ENCODE measurements at places on chromosomes 5 and 9.

- DNase-seq = no peak
Measured at GRCh38 chr9:35490910-35491465, 1.1 kb downstream of the RUSC2 start.

DNA sequence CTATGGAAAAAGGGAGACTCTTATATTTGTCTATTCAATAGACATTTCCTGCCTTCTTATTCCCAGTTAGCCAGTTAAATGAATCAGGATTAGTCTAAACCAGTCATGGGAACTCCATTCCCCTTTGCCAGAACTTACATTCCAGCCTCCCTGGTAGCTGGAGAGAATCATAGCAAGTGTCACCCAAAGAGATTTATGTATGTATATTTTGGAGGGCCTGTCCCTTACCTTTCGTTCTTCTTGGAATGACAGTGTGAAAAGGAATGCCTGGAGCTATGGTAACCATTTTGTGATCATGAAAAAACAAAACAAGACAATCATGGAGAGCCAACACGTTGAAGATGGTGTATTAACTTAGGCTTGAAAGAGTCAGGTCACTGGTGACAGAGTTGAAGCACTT lies 627.7 kb downstream of the CCDC171 start:
- no peak for DNase-seq

GRCh38 chr5:139660923-139661814 lies 13.0 kb downstream of the CXXC5 start:
- no peak for DNase-seq

GRCh38 chr5:16615741-16616535 lies 859 bp downstream of the RETREG1 start:
- DNase-seq = no peak

DNA sequence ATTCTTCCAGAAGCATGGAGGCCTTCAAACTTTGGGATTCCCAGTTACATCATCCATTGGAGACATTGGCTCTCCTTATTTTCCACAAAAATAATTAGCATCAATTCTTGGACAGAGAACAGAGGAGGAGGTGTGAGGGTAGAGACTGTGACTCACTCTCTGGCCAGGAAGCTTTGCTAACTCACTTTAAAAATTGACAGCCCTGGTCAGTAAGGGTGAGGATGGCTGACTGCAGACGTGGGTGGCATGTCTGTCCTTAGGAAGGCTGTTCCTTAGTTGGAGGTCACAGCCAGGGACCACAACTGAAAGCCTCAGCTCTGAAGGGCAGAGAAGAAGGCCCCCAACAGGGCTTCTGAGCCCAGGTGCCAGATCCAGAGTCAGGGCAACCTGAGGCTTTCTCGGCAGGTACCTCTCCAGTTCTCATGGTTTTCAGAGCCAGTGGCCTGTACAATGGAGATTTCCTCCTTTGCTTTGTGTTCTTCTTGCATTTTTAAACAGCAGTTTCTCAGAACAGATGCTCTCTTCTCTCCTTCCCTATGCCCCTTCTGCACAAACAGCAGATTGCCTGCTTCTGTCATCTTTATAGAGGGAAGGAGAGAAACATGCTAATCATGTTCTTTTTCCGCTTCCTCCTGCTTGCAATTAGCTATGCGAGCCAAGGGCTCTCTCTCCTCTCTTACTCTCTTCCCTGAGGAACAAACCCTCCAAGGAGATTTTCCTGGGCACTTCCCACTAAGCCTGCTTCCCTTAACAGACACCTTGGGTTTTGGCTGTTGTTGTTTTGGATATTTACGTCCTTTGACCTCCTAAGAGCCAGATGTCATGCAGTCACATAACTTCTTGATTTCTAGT lies 92.5 kb upstream of the ZNF366 start:
- no peak for DNase-seq

DNA sequence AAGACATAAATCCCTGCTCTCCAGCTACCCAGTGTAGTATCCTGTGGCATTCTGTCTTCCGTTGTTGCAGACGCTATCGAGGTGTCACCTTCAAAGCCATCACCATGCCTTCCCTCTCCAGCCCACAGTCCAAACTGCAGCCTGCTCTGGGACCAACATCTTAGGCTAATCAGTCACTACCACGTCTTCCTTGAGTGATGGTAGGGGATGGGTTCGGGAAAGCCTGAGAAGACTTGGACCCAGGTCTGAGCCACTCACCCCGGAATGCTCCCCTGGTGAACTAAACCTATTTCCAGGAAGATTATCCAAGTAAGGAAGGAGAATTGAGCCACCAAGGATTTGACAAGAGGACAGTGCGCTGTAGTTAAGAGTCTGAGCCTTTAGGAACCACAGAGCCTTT lies 52.9 kb upstream of the IRX1 start:
- DNase-seq = no peak

GRCh38 chr5:150589862-150590601 lies 50.4 kb upstream of the SYNPO start:
- DNase-seq = no peak

DNA sequence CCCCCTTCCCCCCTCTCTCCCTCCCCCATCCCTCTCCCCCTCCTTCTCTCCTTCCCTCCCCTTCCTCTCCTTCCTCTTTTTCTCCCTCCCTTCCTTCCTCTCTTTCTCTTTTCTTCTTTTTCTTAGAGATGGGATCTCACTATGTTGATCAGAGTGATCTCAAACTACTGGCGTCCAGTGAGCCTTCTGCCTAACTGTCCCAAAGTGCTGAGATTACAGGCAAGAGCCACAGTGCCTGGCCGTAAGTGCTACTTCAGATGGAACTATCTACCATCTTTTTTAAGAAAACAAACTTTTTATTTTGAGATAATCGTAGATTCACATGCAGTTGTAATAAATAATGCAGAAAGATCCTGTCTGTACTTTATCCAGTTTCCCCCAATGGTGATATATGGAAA lies 6.3 kb downstream of the RCL1 start:
- DNase-seq = no peak

DNA sequence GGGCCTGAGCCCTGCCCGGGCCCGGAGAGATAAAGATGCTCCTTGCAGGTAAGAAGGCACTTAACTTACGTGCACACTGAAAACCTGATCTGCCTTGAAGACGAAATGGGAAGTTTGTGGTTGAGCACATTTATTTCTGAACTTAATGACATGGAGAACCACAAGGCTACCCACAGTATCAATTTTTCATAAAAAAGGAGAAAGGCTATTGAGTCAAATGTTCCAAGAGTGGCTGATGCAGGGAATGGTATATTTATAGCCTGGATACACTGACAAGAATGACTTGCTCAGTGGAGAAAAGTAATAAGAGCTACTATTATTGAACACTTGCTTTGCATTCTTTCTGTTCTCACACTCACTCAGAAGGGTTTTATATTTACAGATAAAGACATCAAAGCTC lies 419.3 kb downstream of the ACTL7B start:
- DNase-seq = no peak

- DNase-seq = no peak
Measured at GRCh38 chr5:58875599-58875998, 292.7 kb downstream of the RAB3C start.

All from activated naive CD4-positive, alpha-beta T cell (primary cell).